Tibial artery (tissue), 4 donors: ENCODE measurements at places on chromosomes 6 and 20.

DNA sequence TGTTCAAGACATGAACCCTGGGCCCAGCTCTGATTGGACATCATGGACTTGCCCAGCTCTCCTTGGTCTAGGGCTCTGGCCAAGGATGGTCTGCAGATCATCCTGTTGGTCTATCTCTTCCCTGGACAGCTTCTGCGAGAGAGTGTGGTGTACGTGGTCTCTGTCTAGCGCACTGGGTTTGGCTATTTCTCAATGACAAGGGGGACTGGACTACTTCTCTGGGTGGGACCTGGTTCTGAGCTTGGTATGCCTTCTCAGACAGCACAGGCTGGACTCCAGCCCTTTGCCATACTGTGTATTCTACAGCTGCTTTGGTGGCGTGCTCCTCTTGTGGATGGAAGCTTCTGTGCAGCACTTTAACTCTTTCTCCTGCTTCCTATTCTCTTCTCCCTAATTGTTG, 8.5 kb upstream of the RAET1E start:
- no peak for DNase-seq

GRCh38 chr6:108690326-108691049, 129.8 kb downstream of the FOXO3 start:
- DNase-seq: no peak

GRCh38 chr20:25198663-25199383, 3.3 kb downstream of the ENTPD6 start:
- DNase-seq: no peak

GRCh38 chr6:44514085-44514484, 126.6 kb downstream of the CDC5L start:
- no peak for DNase-seq

- no peak for DNase-seq
Observed at GRCh38 chr20:12969071-12969669, 39.6 kb upstream of the SPTLC3 start.

DNA sequence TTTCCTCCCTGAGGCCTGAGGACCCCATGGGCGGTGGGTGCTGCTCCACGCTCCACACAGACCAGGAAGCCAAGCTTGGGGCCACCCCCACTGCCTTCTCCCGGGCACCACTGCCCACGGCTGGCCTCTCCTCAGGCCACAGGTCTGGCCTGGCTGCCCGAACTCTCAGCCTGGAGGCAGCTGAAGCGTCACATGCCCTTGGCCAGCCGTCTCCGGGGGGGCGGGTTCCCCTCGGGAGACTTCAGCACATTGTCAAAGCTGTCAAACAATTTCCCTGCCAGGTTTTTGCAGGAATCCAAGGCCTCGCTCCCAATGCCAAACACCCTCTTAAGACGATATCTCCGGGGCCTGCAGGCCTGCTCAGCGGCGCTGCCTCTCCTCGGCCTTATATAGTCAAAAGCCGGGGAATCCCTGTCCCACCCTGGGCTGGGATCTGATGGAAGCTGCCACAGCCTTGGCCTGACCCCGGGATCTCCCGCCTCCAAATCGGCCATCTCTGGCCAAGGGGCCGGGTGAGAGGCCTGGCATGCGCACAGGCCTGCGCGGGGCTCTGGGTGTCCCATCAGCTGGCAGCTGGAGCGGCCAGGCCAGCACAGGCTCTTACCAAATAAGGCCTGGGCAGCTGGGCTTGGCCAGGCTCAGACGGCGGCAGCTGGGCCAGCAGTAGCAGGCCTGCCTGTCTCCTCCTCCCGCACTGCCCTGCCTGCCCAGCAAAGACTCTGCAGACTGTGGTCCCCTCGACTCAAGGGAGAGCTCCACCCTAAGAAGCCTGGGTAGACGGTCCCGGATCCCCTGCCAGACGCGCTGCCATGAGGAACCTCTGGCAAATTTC, 49.7 kb downstream of the RBM38 start:
- peak; percentile 88 for DNase-seq

- no peak for DNase-seq
Observed at GRCh38 chr6:47016909-47017308, 25.2 kb downstream of the ADGRF1 start.

DNA sequence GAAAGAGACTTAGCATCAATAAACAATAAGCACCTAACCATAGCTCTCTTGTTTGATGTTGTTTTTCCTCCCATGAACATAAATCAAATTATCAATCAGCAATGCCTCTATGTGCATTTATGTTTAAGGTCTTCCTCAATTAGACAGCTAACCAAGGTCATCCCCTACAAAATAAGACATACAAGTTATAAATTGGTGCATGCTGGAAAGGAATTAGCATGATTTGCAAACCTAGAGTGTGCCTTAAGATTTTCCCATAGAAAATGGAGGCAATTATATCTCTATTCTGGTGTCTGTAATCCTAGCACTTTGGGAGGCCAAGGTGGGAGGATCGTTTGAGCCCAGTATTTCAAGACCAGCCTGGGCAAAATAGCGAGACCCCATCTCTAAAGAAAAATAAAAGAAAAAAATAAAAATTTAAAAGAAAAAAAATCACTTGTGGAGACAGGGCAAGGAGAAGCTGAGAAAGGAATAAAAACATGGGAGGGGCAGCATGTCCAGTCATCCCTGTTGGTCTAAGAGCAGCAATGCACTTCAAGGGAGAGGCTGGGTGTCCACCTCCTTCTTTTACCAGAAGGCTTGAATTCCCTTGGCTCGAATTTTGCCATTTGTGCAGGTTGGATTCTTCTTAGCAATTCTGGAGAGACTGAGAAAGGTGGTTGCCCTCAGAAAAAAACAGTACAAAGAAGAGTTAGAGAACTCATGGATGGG, 9.3 kb upstream of the SLPI start:
- DNase-seq: no peak

DNA sequence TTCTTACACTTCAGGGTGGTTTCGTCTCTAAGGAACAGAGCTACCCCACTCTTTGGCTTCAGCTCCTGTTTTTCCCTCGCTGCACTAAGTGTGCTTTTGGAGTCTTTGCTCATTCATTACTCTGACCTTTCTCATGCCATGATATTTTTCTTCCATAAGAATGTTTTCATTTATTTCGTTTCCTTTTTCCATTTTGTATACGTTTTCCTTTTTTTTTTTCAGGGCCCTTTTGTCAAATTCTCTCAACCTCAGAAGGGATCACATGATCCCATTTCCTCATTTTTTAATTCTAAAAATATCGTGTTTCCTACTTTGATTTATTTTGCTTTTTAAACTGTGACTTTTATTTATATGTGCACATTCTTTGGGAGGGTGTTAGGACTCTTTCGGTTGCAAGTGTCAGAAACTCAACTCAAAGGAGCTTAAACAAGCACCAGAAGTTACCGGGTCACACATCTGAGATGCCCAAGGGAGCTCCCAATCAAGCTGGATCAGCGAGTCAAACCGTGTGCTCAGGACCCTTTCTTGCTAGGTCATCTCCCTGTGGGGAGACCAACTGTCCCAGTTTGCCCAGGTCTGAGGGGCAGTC, 40.6 kb downstream of the GCNT2 start:
- no peak for DNase-seq

DNA sequence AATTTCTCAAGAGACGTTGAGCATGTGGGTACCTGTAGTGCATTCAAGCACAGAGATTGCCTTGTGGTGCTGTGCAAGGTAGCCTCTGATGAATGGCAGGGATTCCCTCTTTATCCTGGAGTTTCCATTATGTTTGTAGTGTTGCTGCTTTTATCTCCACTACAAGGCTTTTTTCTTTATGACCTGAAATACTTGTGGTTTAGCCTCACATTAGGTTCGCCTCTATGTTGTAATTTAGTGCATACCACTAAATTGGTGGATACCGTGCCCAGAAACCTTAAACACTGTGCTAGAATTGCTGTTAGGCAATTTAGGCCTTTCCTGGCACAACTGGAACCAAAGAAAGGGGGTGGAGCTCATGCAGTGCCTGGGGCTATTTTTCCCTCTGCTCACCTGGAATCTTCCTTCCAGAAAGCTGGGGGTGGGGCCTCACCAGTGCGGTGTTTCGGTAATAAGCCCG, 76.8 kb downstream of the NCOA7 start:
- DNase-seq: no peak

DNA sequence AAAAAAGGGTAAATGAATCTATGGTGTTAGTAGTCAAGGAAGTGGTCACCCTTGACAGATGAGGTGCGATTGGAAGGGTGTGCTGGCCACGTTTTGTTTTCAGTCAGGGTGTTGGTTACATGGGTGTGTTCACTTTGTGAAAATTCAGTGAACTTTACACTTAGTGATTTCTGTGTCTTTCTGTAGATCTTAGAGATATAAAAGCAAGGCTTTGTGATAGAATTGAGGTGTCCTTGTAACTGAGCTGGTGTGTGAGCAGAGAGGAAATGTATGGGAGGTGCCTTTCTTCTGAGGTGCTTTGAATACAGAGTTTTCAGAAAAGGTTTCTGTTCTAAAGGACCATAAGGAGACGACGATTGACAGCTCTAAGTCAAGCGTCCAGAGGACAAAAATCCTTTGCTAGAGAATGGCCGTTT, 90.5 kb downstream of the SAMD3 start:
- no peak for DNase-seq

GRCh38 chr6:24927985-24928745, 7.6 kb downstream of the RIPOR2 start:
- no peak for DNase-seq

DNA sequence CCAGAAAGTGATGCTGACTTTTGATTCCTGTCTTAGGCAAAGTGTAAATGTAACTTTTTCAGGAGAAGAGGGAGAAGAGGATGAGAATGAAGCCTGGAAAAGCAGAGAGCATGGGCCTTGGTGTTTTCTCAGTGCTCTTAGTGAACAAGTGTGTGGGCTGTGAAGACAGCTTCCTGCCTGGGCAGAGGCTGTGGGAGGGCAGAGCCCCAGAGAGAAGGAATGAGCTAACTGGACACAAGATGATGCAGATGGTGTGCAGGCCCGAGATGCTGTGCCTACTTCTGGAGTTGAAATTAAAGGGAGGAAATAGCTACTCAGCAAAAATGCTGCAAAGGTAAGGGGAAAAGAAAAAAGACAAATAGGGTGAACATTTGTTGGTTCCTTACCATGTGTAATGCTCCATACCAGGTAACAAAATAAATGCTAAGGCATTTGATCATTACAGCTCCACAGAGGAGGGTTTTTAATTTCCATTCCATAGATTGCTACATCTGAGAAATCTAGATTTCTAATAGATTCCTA, 87.0 kb upstream of the CEP162 start:
- DNase-seq: no peak

DNA sequence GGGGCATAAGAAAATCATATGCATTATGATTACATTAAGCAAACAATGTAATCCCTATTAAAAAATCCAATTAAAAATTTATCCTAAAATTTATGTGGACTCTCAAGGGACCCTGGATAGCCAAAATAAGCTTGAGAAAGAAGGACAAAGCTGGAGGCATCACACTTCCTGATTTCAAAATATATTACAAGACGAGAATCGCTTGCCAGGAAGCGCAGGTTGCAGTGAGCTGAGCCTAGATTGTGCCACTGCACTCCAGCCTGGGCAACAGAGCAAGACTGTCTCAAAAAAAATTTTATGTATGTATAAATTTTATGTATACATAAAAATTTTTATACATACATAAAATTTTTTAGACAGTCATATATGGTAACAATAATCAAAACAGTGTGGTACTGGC, 48.5 kb upstream of the GCNT2 start:
- no peak for DNase-seq

DNA sequence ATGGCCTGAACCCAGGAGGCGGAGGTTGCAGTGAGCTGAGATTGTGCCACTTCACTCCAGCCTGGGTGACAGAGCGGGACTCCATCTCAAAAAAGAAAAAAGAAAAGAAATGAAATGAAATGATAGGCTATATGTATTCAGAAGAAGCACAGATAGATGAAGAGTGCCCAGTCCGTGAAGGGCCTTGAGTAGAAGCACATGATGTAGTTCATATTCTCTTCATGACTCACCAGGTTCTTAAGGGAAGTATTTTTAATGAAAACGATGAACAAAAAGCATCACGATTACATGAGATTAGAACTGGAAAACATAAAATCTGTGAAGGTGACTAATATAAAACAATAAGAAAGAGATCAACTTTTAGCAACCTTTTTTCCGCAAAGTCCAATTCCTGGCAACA, 29.8 kb downstream of the TPD52L1 start:
- no peak for DNase-seq

- peak; percentile 51 for DNase-seq
Observed at GRCh38 chr6:149484733-149485700, at the start of gene ZC3H12D. ZC3H12D (minus strand) TSS chr6:149485014; CDS start chr6:149474543, 10,471 bp downstream.

DNA sequence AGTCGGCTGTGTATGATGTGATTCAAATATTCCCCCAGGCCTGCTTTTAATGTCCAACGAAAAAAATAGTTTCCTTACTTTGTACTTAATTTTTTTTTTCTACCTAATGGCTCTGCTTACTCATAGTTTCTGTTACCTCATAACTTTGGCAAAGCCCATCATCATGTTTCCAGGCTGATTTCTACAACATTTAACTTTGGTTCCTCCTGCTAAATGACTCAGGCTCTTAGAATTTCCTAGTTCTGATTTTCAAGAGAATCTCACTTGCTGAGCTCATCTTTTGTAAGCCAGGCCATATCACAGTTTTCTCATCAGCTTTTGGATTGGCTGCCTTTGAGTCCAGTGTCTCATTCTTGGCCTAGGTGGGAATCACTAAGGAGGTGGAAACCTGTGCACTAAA, 323.1 kb downstream of the HDGFL1 start:
- DNase-seq: no peak

GRCh38 chr6:43454696-43455530, 435 bp downstream of the DLK2 start:
- DNase-seq: peak; percentile 79

DNA sequence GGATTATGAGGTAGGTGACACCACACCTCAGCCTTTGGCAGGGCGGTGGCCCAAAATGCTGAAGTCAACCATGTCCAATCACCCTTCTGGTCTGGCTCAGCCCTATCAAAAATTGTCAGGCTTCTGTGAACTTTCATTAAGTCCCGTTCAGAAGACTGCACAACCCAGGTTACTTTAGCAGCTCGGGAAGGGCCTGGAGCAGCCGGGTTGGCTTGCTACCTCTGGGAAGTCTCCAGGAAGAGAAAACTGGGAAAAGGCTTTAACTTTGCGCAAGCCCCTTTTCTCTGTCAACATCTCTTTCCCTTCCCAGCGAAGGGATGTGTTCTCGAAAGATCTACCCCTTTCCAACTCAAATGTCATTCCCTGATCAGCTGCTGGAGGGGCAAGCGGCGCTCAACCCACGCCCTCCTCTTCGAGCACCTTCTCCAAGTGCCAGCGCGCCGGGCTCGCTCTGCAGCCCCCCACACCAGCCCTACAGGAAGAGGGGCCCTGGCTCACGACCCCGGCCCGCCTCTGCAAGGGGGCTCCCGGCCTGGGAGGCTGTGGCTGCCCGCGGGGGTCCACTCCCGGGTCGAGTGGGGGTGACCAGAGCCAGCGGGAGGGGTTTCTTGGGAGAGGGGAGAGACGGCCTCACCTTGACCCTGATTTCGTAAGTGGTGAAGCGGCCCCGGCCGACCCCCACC, 573 bp downstream of the SNX3 start:
- peak; percentile 43 for DNase-seq

GRCh38 chr6:165846123-165846966, 183.3 kb upstream of the PDE10A start:
- DNase-seq: no peak
